ENCODE measurements at places on chromosomes 13 and 19.

DNA sequence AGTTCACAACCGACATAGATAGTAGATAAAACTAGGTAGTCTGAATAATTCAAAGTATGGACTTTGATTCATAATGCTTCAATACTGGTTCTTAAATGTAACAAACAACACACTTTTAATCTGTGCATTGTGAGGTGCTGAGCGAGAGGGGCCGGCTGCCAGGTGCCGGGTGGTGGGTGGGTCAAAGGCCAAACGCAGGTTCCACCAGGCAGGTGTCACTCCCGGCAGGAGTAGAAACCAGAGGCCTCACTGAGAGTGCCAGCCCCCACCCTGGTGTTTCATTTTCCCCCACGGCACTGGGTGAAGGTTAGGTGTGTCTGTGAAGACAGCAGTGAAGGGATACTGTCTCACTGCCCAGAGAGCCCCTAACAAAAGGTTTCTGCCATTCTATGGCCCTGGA, 4.2 kb upstream of the TUBGCP3 start:
- DNase-seq, result no peak

- DNase-seq, result no peak
These were observed 474.2 kb upstream of the SLC10A2 start for GRCh38 chr13:103540382-103540765.

- DNase-seq, result no peak
These were observed 5.4 kb upstream of the CAMSAP3 start for GRCh38 chr19:7590256-7590655.

GRCh38 chr19:35786299-35787160, 11.2 kb downstream of the ARHGAP33 start:
- DNase-seq, result no peak

DNA sequence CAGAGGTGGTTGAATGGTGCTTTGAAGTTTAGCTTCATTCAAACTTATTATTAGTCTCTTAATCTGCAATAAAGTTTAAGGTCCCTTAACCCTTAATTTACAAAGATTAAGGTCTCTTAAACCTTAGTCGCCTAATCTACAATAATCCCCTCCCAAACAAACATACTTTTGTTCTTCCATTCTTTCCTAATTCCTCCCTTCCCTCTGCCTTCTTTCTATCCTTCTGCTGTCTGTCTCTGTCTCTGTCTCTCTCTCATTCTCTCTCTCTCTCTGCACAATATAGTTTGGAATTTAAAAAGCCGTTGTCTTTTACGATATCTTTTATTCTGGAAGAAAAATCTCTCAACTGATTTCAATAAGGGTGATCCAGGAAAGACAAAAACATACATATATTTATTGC, 1096.8 kb upstream of the ATXN8OS start:
- DNase-seq, result no peak

DNA sequence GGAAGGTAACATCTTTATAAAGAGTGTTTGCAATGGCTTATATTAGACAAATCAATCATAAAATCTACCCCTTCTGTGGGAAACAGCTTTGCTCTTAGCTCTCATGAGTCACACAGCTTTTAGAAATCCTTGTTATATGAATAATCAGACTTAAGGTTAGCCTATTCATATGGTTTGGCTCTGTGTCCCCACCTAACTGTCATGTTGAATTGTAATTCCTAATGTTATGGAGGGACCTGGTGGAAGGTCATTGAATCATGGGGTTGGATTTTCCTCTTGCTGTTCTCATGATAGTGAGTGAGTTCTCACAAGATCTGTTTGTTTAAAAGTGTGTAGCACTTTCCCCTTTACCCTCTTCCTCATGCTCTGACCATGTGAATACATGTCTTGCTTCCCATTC, 704.2 kb upstream of the KLHL1 start:
- no peak for DNase-seq

GRCh38 chr13:100511466-100511865, 77.1 kb downstream of the GGACT start:
- no peak for DNase-seq

- DNase-seq, result no peak
These were observed 10.5 kb downstream of the WIZ start for GRCh38 chr19:15439078-15439799.

DNA sequence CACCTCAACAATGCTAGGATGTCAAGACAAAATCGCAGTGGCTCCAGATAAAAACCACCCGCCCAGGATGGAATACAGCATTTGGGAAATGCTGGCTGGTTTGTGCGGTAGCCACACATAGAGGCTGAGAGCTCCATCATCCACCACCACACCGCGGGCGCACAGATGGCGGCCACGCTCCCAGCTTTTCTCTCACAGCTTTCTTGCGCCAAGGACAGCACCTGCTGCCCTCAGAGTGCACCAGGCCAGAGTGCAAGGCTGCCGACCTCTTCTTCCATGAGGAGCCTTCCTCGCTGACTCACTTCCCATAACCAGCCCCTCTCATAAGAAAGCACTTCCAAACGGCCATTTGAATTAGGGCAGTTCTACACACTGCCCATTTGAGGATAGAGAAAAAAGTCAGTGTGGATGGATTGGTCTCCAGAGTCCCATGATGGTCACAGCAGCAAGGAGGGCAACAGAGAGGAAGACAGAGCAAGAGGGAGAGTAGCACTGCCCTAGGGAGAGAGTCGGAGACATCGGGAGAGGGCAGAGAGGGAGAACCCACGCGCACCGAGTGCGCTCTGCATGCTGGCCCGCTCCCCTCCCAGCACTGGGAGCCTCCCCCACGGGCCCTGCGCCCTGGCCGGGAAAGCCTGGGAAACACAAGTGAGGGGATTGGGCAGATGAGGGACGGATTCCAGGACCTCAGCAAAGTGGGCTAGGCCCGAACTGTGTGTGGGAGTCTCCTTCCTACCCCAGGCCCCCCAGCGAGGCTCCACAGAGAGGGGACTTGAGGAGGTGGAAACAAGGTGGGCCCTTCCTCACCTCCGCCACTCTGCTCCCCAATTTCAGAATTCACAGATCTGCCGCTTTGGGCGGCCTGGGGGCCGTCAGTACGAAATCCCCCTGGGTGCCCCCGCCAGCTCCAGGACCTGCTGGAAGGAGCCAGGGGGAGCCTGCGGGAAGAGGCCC, 156.9 kb downstream of the USP12 start:
- no peak for DNase-seq

GRCh38 chr19:5130371-5131030, 161.6 kb downstream of the KDM4B start:
- DNase-seq, result peak; percentile 30

DNA sequence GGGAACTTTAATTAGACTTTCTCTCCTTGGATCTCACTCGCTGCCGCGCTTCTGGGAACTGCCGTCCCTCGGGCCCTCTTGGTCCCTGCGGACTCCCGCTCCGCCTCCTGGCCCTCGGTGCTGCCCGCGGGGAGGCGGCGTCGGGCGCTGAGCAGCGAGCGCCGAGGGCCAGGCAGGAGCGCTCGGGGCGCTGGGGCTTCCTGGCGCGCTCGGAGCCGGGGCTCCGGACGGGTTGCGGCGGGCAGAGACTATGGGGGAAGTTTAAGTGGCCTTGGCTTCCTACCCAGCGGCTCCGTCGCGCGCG, 704 bp downstream of the CHST8 start:
- no peak for DNase-seq

GRCh38 chr19:12856653-12857052, 18.3 kb downstream of the MAST1 start:
- DNase-seq, result no peak

DNA sequence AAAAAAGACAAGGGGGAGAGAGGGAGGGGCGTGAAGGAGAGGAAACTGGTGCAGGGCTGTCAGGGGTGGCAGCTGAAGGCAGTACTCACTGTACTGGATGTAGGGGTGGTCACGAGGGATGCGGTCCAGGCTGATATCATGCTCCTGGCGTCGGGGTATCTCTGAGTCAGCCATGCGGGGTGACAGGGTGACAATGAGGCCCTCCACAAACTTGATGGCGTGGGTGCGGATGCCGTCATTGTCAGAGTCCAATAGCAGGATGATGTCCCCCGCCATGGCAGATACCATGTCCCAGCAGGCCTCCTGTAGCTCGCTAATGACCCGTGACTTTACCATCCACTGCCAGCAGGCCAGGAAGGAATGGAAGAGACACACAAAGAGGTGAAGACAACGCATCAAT, 15.3 kb downstream of the SYMPK start:
- no peak for DNase-seq

- no peak for DNase-seq
These were observed 10.4 kb upstream of the ASF1B start for GRCh38 chr19:14146789-14147216.

- no peak for DNase-seq
These were observed 28.9 kb downstream of the ARHGEF7 start for GRCh38 chr13:111143865-111144540.

GRCh38 chr19:55485439-55486011, 537 bp downstream of the NAT14 start:
- no peak for DNase-seq

DNA sequence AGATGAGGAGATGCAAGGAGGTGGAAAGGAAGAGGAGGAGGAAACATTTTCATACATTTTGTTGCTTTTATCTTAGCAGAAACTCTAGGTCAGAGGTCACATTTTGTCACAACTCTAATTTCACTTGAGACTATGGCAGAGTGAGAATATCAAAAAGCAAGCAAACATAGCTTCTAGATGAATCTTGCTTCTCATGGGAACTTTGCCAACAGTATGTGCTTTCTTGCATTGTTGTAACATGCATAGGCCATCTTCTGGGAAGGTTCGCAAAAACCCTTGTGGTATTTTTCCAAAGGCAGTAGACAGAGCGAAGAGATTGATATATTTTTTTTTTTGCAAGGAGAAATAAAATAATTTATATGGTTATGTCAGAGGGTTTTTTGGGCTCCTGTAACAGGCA, 291.3 kb downstream of the MTUS2 start:
- DNase-seq, result no peak

DNA sequence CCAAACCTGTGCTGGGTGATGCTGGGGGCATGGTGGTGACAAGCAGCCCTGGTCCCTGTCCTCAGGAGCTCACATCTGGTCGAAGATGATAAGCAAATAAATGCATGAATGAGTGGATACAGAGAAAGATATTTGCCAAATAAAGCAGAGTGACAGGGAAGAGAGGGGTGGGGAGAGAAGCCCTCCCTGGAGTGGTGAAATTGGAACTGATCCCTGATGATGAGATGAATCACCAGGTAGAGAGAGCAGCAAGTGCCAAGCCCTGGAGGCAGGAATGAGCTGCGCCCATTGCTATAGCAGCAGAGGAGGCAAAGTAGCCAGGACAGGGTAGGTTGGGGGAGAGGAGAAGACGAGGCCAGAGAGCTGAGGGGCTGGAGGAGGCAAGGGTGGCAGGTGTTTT, 13.7 kb downstream of the FXYD5 start:
- DNase-seq, result no peak

GRCh38 chr13:62613819-62614218, 1198.2 kb upstream of the PCDH20 start:
- DNase-seq, result no peak

DNA sequence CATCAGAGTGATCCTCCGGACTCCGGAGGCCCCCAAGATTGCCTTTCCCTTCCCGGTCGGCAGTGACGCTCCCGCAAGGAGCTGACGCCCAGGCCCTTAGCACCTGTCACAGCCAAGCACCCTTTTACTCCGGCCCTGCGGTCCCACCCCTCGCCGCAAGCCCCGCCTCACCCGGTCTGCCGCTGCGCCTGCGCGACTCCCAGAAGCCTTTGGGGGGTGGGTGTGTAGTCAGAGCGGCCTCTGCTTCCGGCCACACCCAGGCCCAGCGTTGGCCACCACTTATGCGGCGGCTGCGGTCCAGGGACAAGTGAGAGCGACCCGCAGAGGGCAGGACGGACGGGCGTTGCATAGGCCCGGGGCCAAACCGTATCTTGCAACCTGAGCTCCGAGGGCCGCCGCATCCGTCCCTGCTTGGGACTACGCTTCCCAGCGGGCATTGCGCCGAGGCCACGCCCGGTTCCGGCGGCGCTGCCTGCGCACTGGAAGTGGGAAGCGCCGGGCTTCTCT, 441 bp upstream of the ZFP28 start:
- peak; percentile 80 for DNase-seq

DNA sequence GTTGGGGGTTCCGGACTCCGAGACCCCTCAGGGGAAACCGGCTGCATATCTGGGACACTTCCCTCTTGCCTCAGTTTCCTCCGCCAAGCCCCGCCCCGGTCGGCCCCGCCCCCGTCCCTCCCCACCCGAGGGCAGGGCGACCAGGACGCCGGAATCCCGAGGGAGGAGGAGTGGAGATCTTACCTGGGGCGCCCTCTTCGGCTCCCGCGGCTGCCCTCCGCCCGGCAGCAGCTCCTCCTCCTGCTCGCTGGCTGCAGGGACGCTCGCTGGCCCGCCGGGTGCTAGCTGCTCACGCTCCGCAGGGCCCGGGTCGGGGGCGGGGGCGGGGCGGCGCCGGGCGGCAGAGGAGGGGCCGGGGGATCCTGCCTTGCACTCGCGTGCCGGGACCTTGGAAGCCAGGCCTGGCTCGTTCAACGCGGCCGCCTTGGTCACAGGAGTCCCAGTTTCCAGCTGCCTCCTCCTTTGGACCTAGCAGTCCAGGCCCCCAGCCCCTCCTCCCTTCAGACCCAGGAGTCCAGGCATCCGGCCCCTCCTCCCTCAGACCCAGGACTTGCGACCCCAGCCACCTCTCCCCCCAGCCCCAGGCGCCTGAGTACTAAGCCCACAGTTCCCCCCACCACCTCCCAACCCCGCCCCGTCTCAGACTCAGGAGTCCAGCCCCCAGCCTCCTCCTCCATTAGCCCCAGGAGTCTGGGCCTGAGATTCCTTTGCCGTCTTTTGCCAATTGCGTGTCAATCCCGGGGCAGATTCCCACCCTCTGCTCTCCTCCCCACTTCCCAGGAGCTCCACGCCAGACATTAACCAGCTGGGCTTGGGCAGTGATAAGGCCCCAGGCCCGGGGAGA, at the start of gene NTF4:
TSS of gene NTF4 (minus strand) at position 51 of the 844 bp plus-strand sequence. CDS start 2,821 bp downstream, outside the sequence.
- DNase-seq, result no peak

DNA sequence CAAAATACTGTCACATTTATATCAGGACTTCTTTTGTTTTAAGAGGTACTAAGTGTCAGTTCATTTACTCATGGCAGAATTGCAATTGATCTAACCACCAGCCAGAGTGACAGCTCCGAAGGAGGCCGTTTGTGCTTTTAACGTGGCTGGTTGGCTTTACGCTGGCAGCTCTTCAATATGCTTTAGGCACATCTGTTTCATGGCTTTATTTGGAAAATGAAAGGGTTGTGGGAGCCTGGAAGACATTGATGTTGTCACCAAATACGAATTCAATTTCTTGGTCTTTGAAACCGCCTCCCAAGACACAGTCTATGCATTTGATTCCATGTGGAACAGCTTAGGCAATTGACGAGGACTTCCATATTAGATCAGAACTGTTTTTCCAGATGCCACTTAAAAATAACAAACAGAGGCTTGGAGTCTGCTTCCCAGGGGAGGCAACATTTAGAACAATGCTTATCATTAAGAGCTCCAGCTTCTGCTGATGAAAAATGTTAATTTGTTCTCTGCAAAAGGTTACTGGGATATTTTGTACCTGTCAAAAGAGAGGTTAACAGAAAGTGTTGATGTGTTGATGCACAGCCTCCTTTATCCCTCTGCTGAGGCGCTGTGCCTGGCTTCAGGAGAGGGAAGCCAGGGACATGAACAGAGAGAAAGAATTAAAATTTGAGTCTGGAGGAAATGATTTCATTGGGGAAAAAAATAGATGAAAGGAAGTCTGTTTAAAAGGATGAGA, 64.0 kb upstream of the TNFRSF19 start:
- no peak for DNase-seq

- no peak for DNase-seq
These were observed 14.9 kb upstream of the FEM1A start for GRCh38 chr19:4776436-4777211.
